GOT3 (cell line): ENCODE measurements at places on chromosomes 5 and 9.

- no peak for DNase-seq
Observed at GRCh38 chr9:112493393-112494137, 6.9 kb downstream of the KIAA1958 start.

DNA sequence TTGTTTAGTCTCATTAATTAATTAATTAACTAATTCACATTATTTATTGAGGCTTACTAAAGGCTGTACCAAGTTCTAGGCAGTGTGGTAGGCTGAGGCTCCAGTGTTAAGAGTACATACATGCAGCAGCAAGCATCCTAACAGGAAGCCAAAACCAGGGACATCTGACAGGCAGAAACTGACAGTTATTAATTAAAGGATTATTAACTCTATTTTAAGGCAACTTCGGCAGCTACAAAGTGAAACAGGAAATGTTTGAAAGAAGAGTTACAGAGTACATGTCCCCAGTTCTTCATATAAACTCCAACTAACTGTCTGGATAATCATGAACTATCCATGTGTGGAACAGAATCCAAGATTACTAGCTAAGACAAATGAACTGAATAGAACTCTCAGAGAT is 39.3 kb upstream of the GABRB2 start:
- no peak for DNase-seq

GRCh38 chr5:8766448-8766847 is 779.4 kb downstream of the SEMA5A start:
- DNase-seq: no peak

GRCh38 chr9:112078432-112078831 is 96.7 kb downstream of the SUSD1 start:
- no peak for DNase-seq

GRCh38 chr9:105908069-105908468 is 213.7 kb downstream of the TMEM38B start:
- no peak for DNase-seq

DNA sequence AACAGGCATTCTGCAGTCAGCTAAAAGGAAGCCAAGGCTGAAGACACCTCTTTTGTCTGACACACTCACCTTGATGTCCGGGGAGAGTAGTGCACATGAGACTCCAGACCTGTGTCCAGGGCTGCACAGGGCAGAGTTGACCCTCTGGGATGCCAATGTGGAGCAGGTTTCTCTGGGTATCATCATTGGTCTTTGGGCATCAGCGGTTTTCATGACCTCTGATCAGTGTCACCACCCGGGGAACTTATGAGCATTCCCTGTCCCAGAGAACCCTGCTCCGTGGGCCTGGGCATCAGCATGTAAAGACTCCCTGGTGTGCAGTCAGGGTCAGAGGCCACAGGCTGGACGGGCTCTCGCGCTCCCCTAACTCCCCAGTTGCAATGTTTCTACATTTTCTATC is 80.2 kb downstream of the NSUN2 start:
- no peak for DNase-seq

DNA sequence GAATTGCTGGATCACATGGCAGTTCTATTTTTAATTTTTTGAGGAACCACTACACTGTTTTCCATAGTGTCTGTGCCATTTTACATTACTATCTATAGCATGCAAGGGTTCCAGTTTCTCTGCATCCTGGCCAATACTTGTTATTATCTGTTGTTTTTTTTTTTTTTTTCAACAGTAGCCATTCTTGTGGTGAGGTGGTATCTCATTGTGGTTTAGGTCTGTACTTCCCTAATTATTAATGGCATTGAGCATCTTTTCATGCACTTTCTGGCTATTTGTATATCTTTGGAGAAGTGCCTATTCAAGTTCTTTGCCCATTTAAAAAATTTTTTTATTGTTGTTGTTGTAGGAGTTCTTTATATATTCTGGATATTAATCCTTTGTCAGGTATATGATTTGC is 97.7 kb downstream of the GDNF start:
- no peak for DNase-seq

GRCh38 chr5:127340606-127341005 is 50.0 kb downstream of the MEGF10 start:
- no peak for DNase-seq

GRCh38 chr5:172637110-172637580 is 3.9 kb upstream of the NEURL1B start:
- DNase-seq: no peak

GRCh38 chr5:99037668-99038067 is 108.9 kb upstream of the CHD1 start:
- no peak for DNase-seq

GRCh38 chr9:87122947-87123685 is 175.8 kb upstream of the GAS1 start:
- no peak for DNase-seq

GRCh38 chr9:100222674-100223073 is 123.6 kb downstream of the INVS start:
- no peak for DNase-seq

DNA sequence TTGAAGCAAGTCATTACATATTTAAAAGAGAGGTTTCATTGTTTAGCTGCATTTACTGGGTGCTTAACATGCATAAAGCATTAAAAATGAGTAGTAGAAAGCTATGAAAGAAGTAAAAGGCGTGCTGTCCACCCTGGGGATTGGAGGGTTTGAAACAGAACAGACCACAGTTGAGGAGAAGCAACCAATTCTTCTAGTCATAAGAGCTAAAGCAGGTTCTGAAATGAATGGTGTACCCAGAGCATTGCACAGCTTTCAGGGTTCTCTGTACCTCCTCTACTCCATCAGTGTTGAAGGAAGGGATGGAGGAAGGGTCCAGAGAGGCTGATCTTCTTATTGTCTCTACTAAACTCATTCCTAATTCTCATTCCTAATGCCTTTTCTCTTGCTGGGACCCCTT is 68.9 kb downstream of the SH3RF2 start:
- DNase-seq: no peak

DNA sequence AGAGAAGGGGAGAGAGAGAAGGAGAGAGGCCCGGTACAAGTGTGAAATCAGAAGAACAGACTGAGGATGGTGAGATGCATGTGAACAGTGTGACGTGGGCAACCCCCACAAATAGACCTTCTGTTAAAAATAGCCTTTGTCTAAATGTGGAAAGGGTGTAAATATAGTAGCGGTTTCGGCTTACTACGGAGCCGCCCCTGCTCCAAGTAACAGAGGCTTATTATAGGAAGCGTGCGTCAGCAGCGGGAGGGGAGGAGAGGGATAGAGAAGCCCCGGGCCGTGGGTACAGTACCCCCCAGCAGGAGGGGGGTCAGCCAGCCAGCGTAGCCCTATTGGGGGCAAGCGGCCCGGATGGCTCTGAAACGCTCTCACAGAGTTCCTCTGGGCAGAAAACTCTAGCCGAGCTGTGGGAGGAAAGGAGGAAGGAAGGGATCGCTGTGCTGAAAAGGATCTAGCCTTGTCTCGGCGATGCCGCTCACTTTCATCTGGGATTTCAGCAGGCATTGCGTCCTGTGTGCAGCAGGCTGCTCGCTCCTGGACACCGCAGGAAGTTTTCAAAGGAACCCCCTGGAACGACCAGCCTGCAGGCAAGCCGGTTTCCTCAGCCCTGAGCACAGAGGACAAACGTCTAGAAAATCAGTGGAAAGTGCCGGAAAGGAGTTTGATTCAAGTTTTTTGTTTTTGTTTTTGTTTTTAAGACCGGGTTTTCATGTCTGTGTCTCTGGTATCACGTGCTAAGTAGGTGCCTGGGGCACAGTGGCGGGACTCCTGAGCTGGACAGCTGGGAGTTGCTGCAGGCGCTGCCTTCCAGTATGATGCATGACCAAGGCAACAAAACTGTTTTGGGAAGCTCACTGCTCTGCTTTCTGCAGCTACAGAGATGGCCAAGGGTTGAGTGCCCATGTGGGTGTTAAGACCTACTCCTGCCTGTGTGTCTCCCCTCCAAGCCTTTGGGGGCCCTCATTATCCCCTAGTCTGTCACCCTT is 146.6 kb downstream of the SEC61B start:
- DNase-seq: no peak

GRCh38 chr9:126607731-126608130 is 6.0 kb upstream of the LMX1B start:
- DNase-seq: no peak

- no peak for DNase-seq
Observed at GRCh38 chr5:135009736-135010501, 24.1 kb downstream of the PITX1 start.

DNA sequence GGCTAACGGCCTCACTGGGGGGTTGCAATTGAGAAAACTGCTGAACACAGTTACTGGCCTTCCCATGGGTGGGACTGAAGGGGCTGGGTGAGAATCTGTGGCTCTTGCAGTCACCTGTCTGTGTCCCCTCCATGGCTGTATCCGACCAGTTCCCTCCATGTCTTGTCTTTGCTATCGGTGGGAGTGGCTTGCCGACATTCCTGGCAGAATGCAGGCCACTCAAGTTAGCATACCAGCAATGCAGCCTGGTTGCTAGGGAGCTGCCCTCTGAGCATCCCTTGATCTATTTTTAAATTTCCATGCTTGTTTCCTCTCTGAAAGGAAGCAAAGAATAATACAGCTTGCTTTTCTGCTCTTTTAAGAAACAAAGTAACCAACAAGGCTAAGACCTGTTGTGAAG is 1509.7 kb upstream of the WWC1 start:
- no peak for DNase-seq

- no peak for DNase-seq
Observed at GRCh38 chr5:157865781-157866180, 6.8 kb upstream of the CLINT1 start.

DNA sequence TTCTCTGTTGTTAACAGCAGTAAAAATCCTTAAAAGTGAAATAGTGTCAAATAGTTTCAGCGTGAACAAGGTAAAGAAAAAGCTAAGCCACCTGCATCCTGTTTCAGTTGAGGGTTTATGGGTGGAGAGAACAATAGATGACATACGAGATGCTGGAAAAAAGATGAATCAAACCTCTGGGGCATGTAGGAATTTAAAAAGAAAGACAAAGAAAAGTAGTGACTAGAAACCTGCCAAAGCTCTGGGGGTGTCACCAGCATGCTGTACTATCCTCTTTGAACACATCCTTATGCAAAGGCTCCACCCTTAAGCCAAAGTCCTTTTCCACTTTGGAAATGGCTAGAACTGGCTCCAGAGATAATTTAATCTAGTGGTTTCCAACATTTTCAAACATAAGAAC is 22.2 kb downstream of the SCAI start:
- no peak for DNase-seq

DNA sequence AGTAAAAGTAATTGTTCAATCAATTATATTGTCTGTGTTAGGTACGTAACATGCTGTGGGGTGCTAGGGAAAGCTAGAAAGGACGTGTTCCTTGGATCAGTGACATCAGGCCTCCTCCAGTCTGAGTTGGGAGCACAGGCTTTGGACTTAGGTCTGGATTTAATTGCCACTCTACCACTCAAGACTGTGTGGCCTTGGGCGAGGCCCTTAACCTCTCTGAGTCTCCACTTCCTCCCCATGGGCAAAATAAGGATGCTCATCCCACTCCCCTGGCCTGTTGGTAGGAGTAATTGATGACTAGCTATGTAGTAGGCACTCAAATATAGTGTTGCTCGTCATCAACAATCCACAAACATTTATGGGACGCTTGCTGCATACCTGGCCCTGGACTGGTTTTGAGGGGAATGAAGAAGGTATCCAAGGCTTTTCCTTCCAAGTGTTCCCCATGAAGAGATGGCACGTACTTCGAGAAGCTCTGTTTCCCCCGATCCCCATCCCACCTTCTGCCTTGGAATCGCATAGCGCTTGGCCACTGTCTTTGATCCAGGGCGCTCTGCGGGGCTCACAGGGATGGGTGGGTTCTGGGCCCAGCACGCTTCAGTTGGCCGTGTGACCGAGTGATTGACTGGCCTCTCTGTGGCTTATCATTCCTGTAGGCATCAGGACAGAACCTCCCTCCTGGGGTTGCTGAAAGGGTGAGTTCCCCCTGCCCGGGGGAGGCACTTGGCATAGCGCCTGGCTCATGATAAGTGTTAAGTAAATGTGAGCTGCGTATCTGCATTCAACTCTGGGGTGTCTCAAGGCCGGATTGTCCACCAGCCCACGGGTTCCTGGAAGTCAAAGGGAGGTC is 8.1 kb downstream of the FGF18 start:
- DNase-seq: no peak

DNA sequence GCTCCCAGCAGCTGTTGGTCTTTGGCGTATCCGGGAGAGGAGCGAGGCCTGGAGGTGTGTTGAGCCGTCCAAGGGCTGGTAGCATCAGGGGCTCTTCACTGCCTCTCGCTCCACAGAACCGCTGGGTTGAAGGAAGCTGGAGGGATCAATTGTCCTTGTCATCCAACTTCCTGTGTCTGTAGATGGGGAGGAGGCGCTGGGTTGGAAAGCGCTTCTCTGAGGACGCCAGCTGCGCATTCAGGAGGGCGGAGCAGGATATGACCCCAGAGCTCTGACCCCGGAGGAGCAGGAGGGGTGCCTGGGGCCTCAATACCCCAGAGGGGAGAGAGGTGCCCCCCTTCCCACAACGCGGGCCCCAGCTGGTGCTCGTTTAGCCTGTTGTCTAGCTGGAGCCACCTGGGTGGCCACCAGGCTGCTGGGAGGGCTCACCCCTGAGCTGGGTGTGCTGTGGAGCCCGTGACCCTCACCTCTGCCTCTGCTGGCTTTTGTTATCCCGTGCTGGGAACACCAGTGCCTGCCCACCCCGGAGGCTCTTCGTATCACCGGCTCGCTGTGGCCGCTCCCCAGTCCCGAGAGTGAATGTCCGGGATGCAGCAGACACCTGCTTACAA is 2.0 kb upstream of the DBH start:
- DNase-seq: no peak

GRCh38 chr5:94545870-94546625 is 72.4 kb downstream of the KIAA0825 start:
- no peak for DNase-seq

- DNase-seq: no peak
Observed at GRCh38 chr5:13664377-13664776, 280.1 kb downstream of the DNAH5 start.

GRCh38 chr9:87498811-87499360 is 1.2 kb downstream of the DAPK1 start:
- no peak for DNase-seq

GRCh38 chr9:90162819-90163218 is 479.8 kb downstream of the DIRAS2 start:
- DNase-seq: no peak

- DNase-seq: no peak
Observed at GRCh38 chr9:122180633-122181032, 20.9 kb downstream of the MORN5 start.

GRCh38 chr5:31996909-31997308 is 177.2 kb downstream of the GOLPH3 start:
- no peak for DNase-seq

- DNase-seq: no peak
Observed at GRCh38 chr5:88656221-88656950, 226.6 kb downstream of the MEF2C start.

DNA sequence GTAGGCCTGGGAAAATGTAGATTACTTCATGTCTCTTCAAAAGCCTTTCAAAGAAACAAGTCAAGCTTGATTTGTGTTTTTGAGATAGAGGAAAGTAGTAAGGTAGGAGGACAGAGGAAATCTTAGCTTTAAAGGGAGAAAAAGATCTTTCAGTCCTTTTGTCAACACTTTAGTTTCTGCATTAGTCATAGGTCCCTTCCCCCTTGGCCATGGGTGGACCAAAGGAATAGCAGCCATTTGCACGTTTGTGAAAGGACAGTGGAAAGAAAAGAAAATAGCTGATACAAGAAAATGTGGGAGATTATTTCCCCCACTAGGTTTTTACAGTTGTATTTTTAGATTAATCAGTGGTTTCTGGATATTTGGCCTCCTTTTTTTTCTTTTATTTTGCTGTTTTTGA is 121.9 kb upstream of the GRHPR start:
- no peak for DNase-seq
